ENCODE measurements at places on chromosomes 6 and 20.

GRCh38 chr20:36951979-36952738, 651 bp upstream of the SAMHD1 start:
- no peak for DNase-seq

GRCh38 chr20:57749131-57749690, 39.4 kb upstream of the PMEPA1 start:
- no peak for DNase-seq

DNA sequence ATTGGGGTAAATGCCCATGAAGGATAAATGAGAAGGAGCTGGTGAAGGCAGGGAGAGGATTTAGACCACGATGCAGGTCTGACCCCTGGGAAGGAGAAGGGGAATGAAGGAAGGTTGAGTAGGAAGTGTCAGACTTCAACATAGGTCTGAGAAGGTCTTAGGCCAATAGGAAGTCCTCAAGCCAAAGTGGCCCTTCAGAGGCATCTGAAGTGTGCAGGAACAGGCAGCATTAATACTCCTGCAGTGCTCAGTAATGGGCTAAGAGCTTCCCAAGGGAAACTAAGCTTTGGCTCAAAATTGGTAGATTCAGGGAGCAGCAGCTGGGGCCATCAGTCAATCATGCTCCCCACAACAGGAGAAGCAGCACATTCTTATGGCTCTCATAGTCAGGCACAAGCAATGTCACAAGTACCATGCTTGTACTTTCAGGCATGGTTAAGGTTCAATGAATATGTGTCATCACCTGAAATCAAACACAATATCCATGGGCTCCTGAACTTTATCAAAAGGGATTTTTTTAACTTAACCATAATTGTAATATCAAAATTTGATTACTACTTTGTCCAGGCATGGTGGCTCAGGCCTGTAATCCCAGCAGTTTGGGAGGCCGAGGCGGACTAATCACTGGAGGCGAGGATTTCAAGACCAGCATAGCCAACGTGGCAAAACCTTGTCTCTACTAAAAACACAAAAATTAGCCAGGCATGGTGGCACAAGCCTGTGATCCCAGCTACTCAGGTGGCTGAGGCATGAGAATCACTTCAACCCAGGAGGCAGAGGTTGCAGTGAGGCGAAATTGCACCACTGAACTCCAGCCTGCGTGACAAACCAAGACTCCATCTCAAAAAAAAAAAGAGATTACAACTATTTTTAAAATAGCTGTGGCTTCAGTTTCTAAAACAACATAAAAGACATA, 9.9 kb downstream of the RALGAPA2 start:
- no peak for DNase-seq

DNA sequence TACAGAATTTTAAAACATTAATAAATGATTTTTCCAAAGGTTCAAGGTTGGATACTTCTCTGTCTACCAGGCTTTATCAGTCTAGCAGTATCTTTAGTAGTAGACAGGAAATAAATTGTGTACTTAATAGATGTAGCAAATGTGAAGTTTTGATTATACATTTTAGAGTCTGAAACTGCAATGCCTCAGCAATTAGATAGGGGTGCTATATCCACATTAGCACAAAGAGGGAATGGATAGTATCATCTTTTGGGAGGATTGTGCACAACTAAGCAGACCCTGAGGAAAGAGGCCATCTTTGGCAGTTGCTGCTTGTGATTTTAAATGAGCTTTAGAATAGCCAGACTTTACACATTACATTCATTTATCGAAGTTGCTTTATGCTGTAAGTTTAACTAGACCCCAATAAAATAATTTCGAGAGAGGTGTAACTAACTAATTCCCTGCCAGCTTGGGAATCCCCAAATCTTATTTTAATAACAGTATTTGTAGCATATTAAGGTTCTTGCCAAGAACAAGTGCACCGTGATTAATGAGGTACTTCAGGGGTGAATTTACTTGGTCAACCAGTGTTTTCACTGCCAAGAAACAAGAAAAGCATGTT, 2.8 kb downstream of the KCNQ5 start:
- DNase-seq = no peak

DNA sequence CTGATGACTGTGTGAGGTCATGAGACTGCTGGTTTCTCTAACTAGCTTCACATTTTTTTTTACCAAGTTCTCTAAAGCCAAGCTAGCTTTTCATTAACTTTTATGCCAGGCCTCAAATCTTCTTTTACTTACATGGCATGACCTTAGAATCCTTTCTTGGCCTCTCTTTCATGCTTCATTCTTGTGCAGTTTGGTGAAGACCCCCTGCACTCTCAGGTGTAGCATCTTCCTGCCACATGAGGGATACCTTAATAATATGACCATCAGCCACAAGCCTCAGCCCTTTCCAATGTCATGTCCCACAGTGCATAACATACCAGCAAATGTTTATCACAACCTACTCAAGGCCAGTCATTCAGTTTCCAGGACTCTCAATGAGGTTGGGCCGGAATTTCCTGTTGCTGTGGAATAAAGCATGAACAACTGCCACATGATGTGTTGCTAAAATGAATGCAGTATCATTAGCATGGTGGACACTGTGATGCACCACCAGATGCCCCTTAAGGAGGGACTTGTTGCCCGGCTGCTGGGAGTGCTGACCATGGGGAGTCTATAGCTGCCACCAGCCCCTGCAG, 72.2 kb downstream of the RIN2 start:
- no peak for DNase-seq

- no peak for DNase-seq
Measured at GRCh38 chr6:159194421-159194820, 25.2 kb downstream of the FNDC1 start.

GRCh38 chr6:28906669-28907068, 17.1 kb downstream of the TRIM27 start:
- no peak for DNase-seq

GRCh38 chr6:31204751-31205145, 34.3 kb upstream of the POU5F1 start:
- no peak for DNase-seq

DNA sequence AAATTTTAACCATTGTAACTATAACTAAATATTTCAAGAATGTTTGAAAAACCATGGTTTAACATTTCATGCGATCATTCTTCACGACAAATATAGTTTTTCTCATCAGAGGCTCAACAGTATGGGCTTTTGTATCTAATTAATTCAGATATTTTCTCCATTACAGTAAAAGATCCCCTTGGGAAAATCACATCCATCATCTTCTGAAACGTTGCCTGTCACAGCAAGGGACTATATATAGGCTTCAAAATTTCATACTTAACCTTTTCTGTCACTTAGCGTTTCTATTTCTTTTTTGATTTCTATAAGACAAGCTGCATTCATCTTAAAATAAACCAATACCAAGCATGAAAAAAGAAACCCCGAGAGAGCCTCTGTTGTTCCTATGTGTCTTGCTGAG, 710.0 kb downstream of the PRKN start:
- no peak for DNase-seq

GRCh38 chr6:77245026-77245425, 218.3 kb downstream of the HTR1B start:
- DNase-seq = no peak

- no peak for DNase-seq
Measured at GRCh38 chr20:10790013-10790412, 116.2 kb upstream of the JAG1 start.

DNA sequence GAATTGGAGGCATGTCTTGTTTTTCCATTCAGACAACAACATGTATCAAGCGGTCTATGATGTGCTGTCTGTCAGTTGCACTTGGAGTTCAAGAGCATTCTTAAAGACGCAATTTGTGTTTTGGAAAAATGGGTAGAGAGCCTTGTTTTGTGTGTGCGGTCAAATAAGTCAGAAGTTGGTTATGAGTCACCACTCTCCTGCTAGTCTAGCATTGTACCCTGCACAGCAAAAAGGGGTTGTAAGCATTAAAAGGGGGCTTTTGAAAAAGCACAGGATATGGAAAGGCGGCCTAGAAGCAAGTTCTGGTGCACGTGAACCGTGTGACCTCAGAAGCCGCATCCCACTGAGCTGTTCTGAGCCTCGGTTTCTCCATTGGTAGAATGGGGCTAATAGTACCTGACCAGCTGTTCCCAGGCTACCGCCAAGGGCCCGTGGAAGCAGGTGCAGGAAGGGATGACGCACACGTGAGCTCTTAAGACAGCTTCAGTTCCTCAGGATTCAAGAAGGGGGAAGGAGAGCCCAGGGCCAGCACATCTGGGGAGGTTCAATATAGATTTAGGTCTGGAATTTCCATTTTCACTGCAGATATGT, 61.6 kb upstream of the SNX9 start:
- DNase-seq = no peak

DNA sequence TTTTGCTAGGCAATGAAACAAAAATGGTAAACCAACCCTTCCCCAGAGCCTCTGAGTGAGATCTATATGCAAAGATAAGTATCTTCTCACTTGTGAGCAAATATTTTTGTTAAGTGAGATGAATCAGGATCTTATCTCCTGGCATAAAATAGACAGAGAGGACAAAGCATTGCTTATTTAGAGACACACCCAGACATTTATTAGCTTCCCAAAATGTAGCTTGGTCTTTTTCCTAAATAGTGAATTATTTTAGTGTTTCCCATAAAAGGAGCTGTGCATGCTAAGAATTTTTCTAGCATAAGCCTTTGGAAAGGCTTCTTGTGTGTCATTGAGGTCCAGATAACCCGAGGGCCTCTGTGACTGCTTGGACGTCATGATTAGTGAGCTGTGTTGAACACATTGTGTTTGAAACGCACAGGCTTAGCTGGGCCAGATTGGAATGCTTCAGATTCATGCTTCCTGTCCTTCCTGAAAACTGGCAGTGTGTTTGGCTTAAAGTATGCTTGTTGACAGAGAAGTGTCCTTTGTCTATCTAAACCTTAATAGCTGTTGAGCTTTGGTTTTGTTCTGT, 16.5 kb downstream of the MTHFD1L start:
- DNase-seq = no peak

DNA sequence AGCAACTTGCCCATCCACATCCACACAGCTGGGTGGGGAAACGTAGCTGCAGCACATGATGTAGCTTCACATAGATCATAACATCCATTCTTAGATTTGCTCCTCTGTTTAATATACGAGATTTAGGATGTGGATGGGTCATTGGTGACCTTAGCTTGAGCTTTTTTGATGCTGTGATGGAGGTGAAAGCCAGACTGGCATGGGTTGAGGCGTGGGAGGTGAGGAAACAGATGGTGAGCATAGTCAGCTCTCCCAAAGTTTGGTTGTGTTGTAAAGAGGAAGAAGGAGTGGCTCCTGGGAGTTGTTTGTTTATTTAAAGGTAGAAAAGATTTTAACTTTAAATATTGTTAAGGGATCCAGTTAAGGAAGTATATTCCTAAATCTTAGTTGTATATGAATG, 5.3 kb downstream of the ARFGEF2 start:
- no peak for DNase-seq

- no peak for DNase-seq
Measured at GRCh38 chr6:158629367-158630221, 14.9 kb downstream of the DYNLT1 start.

GRCh38 chr6:144285798-144286502, 815 bp downstream of the UTRN start:
- DNase-seq = no peak

GRCh38 chr6:119461187-119461586, 111.6 kb upstream of the MAN1A1 start:
- no peak for DNase-seq

DNA sequence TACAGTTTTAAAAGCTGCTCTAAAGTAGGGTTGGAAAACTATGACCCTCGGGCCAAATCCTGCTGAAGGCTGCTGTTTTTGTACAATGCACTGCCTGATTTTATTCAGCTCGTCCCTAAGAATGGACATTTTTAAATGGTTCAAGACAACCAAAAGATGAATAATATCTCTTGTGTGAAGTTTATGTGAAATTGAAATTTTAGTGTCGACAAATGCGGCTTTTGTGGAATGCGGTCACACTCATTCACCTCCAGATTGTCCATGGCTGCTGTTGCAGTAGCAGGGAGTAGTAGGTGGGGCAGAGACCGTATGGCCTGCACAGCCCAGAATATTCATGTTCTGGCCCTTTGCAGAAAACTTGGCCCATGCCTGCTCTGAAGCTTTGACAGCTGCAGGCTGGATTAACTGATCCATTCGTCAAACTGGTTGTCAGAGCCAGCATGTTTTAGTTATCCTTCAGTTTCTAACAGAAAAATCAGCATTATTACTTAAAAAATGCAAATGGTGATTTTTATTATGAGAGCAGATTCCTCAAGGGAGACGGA, 91.6 kb downstream of the PSMG4 start:
- no peak for DNase-seq

DNA sequence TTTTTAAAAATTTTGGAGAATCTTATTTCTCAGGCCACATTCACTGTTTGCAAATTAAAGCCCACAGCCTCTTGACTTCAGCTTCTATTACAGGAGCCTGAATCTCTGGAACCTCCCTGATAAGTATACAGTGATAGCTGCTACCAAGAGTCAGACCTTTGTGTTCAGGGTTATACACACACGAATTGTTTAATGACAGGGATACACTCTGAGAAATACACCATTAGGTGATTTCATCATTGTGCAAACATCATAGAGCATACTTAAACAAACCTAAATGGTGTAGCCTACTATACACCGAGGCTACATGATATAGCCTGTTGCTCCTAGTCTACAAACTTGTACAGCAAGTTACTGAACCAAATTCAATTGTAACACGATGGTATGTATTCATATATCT, 473.9 kb downstream of the PKHD1 start:
- no peak for DNase-seq

DNA sequence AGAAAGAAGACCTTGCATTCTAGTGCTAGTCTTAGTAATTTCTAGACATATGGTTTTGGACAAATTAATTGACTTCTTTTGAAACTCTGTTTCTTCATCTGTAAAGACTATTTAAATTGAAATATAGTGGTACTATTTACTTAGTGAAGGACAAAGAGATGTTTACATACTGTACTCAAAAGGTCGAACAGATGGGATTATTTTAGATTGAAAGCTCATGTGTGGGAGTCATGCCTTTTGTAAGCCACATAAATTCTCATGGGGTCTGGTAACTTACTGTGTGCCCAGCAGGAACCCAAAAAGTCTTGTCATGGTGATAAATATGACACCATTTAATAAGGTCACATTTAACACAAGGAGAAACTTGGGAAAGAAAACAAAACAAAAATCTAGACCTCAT, 368.2 kb upstream of the CITED2 start:
- no peak for DNase-seq

DNA sequence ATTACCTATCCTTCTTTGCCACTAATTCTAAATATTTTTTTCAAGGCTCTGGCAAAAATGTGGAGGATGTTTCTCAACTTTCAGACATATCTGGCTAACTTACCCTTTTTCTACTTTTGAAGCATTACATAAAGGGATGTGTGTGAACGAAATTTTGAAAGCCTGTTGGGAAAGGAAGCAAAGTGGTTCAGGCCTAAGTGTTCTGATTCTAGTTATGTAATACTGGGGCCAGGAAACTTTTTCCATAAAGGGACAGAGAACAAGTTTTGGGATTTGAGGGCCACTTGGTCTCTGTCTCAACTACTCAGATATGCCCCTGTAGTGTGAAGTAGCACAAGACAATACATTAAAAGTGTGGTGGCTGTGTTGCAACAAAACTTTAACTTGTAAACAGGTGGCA, 721.8 kb downstream of the PHF3 start:
- DNase-seq = no peak

Measured in stimulated activated CD8-positive, alpha-beta memory T cell treated with anti-CD3 and anti-CD28 coated beads, Interleukin-15, amount 100 ng/mL, for 24 hours (primary cell).